Natural killer cell (primary cell): ENCODE measurements at places on chromosomes 1 and 21.

DNA sequence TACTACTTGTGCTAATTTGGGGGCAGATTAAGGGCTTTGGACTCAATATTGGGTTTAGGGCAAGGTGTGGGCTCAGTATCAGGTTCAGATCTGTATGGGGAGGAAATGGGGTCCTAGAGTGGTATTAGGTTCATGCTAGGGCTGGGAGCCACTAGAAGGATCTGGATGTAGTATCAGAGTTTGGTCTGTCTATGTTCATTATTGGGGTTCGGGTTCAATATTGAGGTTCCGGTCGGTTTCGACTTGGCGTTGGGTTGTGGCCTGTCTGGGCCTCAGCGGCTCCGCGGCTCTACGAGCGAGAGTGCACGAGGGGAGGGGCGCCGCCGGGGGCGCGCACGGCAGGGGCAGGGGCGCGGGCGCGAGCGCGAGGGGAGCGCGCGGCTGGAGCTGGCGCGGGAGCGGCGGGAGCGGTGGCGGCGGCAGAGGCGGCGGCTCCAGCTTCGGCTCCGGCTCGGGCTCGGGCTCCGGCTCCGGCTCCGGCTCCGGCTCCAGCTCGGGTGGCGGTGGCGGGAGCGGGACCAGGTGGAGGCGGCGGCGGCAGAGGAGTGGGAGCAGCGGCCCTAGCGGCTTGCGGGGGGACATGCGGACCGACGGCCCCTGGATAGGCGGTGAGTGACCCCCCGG is at the start of gene PTPRF:
Gene PTPRF, plus strand, starts transcription at position 401 of the 624 bp plus-strand sequence. CDS start 14,193 bp downstream, outside the sequence.
- no peaks in the 10 kb centered on the region for H3K36me3 ChIP-seq
- H3K27ac ChIP-seq = no peak within 1 kb of the TSS
- DNase-seq = peak; percentile 47
- H3K4me3 ChIP-seq = peak within 1 kb of the TSS; percentile 15
- peaks cover 13% of the 10 kb centered on the region for H3K4me1 ChIP-seq

DNA sequence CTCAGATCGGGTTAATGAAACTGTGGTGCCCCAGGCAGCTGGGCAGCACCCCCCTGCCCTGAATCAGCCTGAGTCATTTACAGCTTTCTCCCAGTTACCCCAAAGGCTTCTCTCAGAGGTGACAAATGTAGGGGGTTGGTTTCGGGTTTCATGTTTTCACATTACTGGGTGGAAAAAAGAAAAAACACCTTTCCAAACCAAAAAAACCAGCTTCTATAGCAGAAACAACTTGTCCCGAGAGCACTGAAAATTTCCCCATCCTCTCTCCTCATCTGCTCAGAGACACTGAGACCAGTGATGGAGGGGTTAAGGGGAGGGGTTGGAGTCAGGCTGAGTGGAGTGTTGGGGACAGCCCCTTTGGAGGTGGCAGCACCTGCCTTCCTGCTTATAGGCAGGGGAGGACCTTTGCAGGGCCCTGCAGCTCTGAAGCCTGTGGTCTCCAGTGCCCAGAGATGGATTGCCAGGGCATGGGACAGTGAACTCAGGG is 15.6 kb downstream of the UTP11 start:
- H3K27me3 ChIP-seq = no peaks in the 10 kb centered on the region
- peak; percentile 28 for DNase-seq
- H3K4me1 ChIP-seq = peaks cover 28% of the 10 kb centered on the region
- peaks cover 31% of the 10 kb centered on the region for H3K36me3 ChIP-seq

GRCh38 chr1:218348628-218349071 is 3.5 kb downstream of the TGFB2 start:
- H3K36me3 ChIP-seq = no peaks in the 10 kb centered on the region
- DNase-seq = no peak
- peaks cover 8% of the 10 kb centered on the region for H3K27me3 ChIP-seq
- H3K27ac ChIP-seq = no peak overlapping the region
- no peak overlapping the region for H3K4me3 ChIP-seq

- DNase-seq = no peak
- no peaks in the 10 kb centered on the region for H3K27me3 ChIP-seq
- peaks cover 5% of the 10 kb centered on the region for H3K4me1 ChIP-seq
- no peak overlapping the region for H3K4me3 ChIP-seq
- no peaks in the 10 kb centered on the region for H3K36me3 ChIP-seq
Measured at GRCh38 chr1:108570128-108570527, 10.2 kb downstream of the EEIG2 start.

DNA sequence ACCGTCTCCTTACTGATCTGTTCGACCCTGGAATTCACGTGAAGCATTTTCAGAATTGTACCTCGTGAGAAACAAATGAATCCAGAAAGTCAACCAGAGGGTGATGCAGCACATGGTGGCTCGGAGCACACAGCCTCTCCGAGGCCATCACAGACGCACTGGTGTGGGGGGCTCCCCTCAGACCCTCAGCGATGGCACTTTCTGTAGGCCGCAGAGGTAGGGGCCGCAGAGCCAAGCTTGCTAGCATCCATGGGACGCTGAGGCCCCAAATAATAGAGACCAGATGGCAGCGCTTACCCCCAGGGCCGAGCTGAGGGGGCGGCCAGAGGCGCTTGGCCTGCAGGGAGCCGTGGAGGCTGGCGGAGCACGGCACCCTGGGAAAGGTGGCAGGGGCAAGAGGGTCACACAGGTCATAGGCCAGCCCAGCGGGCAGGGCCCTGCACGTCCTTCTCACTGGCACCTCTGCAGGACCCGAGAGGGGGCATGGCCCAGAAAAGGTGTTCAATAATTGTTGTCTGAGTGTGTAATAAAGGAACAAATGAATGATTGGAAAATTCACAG is 28.1 kb upstream of the COL6A2 start:
- H3K27me3 ChIP-seq = no peaks in the 10 kb centered on the region
- H3K4me1 ChIP-seq = no peaks in the 10 kb centered on the region
- no peak for DNase-seq
- no peak overlapping the region for H3K27ac ChIP-seq
- no peak overlapping the region for H3K4me3 ChIP-seq

DNA sequence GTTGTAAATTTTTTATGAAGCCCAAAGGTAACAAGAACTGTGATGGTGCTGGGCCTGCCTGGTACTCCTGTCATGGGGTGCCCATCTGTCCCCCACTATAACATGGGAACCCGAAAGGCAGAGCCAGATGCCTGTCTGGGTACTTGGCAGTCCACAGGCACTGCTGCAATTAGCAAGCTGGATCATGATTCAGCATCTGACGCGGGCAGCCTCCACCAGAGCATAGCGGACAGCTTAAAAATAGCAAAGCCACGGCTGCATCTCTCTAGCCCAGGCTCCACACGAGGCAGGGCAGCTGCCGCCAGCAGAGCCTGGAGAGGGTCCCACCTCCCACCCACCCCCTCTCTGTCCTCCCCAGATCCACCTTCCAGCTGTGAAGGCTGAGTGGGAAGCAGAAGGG is 22.9 kb downstream of the SUSD4 start:
- H3K4me3 ChIP-seq = no peak overlapping the region
- H3K27me3 ChIP-seq = no peaks in the 10 kb centered on the region
- no peaks in the 10 kb centered on the region for H3K36me3 ChIP-seq
- DNase-seq = no peak

DNA sequence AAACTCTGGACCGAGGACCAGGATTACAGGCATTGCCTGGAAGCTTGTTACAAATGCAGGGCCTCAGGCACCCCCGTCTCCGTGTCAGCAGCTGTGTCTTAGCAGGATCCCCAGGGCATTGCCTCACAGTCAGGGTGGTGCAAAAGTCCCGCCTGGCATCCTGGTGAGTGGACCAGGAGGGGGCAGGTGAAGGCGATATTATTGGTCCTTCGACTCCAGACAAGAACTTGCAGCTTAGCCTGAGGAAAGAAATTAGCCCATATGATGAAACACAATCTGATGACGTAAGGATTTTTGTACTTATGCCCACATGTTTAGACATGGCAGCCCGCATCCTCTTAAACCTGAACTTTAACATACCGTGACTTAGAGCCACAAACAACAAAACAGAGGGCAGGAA is 40.8 kb downstream of the RSPH1 start:
- H3K27me3 ChIP-seq = no peaks in the 10 kb centered on the region
- peaks cover 6% of the 10 kb centered on the region for H3K4me1 ChIP-seq
- H3K4me3 ChIP-seq = no peak overlapping the region
- no peaks in the 10 kb centered on the region for H3K36me3 ChIP-seq
- no peak for DNase-seq

GRCh38 chr1:185208626-185209180 is 51.7 kb downstream of the SWT1 start:
- no peak overlapping the region for H3K27ac ChIP-seq
- DNase-seq = no peak
- H3K4me3 ChIP-seq = no peak overlapping the region
- H3K4me1 ChIP-seq = no peaks in the 10 kb centered on the region

DNA sequence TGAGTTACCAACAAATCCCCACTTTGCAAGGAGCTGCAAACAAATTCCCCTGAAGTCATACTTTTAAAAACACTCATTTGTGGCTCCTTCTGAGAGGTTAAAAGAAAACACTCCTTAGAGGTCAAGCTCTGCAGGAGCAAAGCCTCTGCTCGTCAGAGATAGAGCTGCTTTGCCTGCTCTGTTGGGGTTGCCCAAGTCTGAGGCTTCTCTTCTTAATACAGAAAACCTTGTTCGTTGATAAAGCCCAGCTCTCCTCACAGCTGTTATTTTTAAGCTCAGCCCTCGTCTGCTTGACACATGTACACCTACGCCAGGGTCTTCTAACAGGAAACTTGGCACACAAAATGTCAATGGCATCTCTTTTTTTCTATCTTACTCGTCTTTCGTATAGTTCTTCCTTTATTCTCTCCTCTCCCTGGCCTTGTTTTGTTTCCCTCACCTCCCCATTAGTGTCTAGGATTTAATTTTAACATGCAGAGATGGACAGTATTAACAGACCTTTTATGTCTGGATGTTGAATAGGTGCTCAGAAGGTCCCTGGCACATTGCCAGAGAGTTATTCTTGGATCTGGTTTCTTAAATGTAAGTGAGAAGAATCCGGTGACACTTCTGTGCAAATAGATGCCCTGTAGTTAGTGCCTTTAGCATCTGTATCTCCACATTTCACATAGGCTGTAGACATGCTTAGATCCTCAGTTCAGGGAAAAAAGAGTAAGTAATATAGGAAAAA is 86.0 kb downstream of the LRRC53 start:
- no peak overlapping the region for H3K27ac ChIP-seq
- no peak for DNase-seq
- no peak overlapping the region for H3K4me3 ChIP-seq
- H3K4me1 ChIP-seq = no peaks in the 10 kb centered on the region
- H3K36me3 ChIP-seq = no peaks in the 10 kb centered on the region
- no peaks in the 10 kb centered on the region for H3K27me3 ChIP-seq

DNA sequence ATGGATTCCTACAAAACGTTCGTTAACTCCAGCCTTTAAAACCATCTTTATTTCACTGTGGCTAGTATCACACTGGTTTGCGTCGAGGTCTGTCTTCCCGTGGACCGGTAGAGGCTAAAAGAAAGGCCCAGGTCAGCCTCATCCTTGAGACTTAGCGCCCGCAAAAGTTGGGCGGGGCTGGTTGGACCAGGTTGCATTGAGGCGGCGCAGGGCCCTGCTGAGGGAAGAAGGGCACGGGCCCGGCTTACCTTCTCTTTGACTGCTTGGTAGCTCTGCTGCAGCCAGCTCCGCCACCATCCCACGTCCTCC is 455 bp downstream of the BSDC1 start:
- H3K27me3 ChIP-seq = no peaks in the 10 kb centered on the region
- H3K36me3 ChIP-seq = peaks cover 19% of the 10 kb centered on the region
- H3K4me3 ChIP-seq = peak overlapping the region; percentile 76
- H3K27ac ChIP-seq = peak overlapping the region; percentile 91
- no peak for DNase-seq

- peaks cover 2% of the 10 kb centered on the region for H3K27me3 ChIP-seq
- no peaks in the 10 kb centered on the region for H3K4me1 ChIP-seq
- DNase-seq = no peak
- H3K4me3 ChIP-seq = no peak overlapping the region
- no peak overlapping the region for H3K27ac ChIP-seq
Measured at GRCh38 chr1:157025385-157025784, 20.2 kb downstream of the ARHGEF11 start.

GRCh38 chr1:154843636-154844296 is 26.3 kb downstream of the KCNN3 start:
- DNase-seq = no peak
- no peaks in the 10 kb centered on the region for H3K36me3 ChIP-seq
- no peaks in the 10 kb centered on the region for H3K4me1 ChIP-seq
- no peak overlapping the region for H3K4me3 ChIP-seq

GRCh38 chr1:40266786-40267535 is 8.9 kb downstream of the ZMPSTE24 start:
- H3K4me3 ChIP-seq = no peak overlapping the region
- no peaks in the 10 kb centered on the region for H3K27me3 ChIP-seq
- H3K27ac ChIP-seq = no peak overlapping the region
- H3K36me3 ChIP-seq = peaks cover 64% of the 10 kb centered on the region
- no peaks in the 10 kb centered on the region for H3K4me1 ChIP-seq
- no peak for DNase-seq
